Epithelial cell of prostate (primary cell): ENCODE measurements at places on chromosomes 4 and X.

GRCh38 chrX:77658886-77659285, 127.1 kb downstream of the ATRX start:
- no peak for DNase-seq

DNA sequence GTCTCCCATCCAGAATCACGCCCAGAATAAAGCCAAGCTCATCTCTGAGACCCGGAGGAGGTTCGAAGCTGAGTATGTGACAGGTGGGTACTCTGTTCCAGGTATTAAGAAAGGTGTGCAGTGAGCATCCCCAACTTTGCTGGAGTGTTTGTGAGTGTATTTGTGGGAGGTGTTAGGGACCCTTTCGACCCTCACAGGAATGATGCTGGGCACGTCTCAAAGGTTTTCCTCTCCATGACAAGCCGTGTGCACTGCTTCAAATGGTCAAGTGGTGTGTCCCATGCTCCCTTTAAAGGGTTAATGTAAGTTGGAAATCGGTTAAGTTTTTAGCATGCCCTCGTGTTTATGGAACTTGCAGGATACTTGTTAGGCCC, 442 bp downstream of the MOSPD2 start:
- DNase-seq = no peak

- DNase-seq = no peak
Observed at GRCh38 chrX:128685387-128685786, 633.2 kb upstream of the ACTRT1 start.

GRCh38 chrX:37380924-37381323, 31.8 kb downstream of the PRRG1 start:
- peak; percentile 26 for DNase-seq

DNA sequence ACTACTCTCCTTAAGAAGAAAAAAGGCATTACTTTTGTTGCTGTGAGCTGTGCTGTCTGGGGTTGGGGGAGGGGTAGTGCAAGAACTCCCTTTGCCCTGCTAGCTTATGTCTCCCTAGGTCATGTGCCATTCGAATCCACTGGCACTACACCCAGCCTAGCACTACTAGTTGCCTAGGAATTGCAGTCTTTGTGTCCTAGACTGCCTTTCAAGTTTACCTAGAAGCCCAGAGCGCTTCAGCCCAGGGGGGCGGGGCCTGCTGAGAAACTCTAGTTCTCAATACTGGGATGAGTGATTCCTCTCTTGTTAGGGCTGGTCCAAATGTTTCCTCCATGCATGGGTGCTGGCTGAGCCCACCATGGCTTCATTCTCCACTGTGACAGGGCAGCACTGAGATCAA, 1011.5 kb downstream of the PCDH19 start:
- DNase-seq = no peak

GRCh38 chrX:123361371-123361770, 177.3 kb downstream of the GRIA3 start:
- DNase-seq = no peak

- no peak for DNase-seq
Observed at GRCh38 chr4:183394166-183394951, 50.1 kb upstream of the CDKN2AIP start.

GRCh38 chr4:85246055-85246454, 228.9 kb upstream of the ARHGAP24 start:
- DNase-seq = no peak

GRCh38 chr4:26085551-26085950, 171.5 kb downstream of the SMIM20 start:
- no peak for DNase-seq

- no peak for DNase-seq
Observed at GRCh38 chrX:1072637-1073377, 139.6 kb downstream of the CRLF2 start.

- DNase-seq = no peak
Observed at GRCh38 chr4:173248690-173249089, 80.1 kb downstream of the GALNT7 start.

DNA sequence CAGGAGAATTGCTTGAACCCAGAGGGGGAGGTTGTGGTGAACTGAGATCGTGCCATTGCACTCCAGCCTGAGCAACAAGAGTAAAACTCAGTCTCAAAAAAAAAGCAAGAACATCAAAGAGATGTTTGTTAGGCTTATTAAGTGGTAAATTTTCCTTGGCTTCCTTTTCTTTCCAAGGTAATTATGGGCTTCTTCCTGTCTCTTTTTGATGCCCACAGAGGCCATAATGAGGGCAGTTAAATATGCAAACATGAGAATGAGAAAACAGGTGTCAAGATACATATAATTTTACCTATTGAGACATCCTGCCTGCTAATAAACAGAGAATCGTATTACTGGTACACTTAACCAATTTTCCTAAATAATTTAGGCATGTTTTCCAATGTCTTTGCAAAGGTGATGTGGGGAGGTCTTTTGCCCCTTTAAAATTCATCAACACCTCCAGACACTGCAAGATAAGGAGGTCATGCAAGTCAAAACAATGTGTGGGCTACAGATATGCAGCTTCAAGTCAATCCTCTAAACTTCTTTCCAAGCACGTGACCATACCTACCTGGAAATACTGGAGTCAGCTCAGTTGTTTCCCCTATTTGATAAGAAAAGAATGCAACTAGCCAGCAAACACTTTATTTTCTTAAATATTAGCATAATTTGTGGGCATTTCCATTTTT, 2.7 kb downstream of the SLC39A8 start:
- no peak for DNase-seq

DNA sequence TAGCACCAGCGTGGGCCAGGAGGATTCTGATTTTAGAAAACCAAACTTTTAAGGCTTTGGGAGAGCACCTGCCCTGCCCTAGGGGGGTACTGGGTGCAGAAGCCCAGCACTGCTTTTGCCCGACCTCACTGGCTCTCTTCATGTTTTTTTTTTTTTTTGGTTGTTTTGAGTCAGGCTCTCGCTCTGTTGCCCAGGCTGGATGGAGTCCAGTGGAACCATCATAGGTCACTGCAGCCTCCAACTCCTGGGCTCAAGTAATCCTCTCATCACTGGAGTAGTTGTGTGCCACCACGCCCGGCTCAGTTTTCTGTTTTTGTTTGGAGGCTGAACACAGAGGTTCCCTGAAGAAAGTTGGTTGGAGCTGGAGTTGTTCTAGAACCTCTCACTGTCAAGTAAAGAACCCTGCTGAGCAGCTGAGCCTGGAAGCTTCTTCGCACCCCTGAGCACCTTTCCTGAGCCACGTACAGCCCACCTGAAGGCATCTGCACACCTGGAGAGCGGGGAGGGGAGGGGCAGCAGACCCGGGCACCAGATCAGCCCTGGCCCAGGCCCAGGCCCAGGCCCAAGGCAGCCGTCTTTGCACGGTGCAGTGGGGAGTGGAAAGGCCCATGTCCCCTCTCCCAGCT, 49.5 kb downstream of the SHROOM2 start:
- no peak for DNase-seq

GRCh38 chr4:80107374-80107773, 34.3 kb upstream of the ANTXR2 start:
- no peak for DNase-seq

- no peak for DNase-seq
Observed at GRCh38 chr4:28177641-28178040, 1317.0 kb downstream of the STIM2 start.

GRCh38 chr4:38132843-38133662, 172.9 kb downstream of the PTTG2 start:
- DNase-seq = no peak

GRCh38 chrX:389021-389441, 2.3 kb upstream of the PPP2R3B start:
- no peak for DNase-seq

DNA sequence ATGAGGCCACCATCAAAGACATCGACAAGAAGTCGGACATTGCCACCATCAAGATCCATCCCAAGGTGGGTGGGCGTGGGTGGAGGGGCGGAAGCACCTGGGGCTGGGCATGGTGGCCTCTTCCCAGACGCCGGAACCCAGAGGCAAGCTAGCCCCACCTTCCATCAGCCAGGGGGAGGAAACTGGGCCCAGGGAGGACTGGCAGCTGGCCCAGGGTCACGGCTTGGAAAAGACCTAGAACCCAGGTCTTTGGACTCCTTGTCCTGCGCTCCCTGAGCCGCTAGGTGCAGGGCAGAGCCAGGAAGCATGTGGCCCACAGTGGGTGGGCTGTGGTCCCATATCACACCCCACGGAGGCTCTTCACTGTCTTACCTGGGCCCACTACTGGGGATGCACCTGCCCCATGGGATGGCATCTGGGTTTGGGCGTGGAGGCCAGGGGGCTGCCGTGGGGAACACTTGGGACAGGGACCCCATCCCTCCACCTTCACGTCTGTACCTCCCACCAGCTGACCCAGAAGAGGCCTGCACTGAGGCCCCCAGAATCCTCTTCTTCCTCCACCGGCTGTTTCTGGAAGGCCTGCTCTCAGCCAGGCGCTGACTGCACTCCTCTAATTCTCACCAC, 17.3 kb downstream of the HTRA3 start:
- DNase-seq = no peak

- DNase-seq = no peak
Observed at GRCh38 chr4:111031001-111031579, 408.2 kb upstream of the PITX2 start.

GRCh38 chr4:76457885-76458284, 22.9 kb downstream of the SHROOM3 start:
- DNase-seq = no peak

GRCh38 chrX:40003071-40003427, 94.7 kb downstream of the BCOR start:
- no peak for DNase-seq

- DNase-seq = no peak
Observed at GRCh38 chr4:128009428-128009827, 44.2 kb downstream of the ABHD18 start.

DNA sequence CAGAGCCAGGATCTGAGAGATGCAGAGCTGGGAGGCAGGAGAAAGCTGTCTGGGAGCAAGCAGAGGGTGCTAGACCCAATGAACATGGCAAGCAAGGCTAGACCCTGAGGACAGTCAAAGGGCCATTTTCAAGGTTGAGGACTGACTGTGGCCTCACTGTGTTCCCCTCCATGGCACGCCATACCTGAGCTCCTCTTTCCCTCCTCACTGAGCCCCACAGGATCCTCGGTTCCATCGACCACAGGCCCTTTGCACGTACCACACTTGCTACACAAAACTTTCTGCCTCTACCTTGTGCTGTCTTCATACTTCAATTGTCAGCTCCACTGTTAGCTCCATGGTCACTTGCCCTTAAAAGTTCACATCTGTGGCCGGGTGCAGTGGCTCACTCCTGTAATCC, 45.5 kb upstream of the CD99 start:
- DNase-seq = no peak

DNA sequence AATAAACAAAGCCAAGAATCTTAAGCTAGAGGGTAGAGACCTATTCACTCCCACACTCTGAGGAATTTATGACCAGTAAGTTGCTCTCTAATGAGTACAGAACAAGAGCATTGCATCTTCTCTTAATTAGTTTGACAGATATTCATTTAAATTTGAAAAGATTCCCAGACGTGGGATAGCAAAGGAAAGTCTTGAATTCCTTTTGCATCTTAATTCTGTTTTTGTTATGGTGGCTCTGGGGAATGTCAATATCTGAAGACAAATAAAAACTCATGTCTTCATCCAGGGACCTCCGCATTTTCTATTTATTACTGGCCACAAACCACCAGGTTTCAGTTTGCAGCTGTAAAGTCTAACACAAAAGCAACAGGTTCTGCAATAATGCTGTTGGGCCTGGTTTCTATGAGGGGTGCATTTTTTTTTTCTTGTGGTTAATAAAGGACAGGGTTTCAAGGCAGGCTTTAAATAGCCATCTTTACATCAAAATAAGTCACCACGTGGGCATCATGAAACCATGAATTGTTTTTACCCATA, 172.3 kb downstream of the SHROOM3 start:
- DNase-seq = no peak

GRCh38 chr4:142516686-142517526, 329.2 kb downstream of the INPP4B start:
- no peak for DNase-seq

- DNase-seq = no peak
Observed at GRCh38 chrX:40313269-40313668, 215.5 kb upstream of the BCOR start.

- DNase-seq = no peak
Observed at GRCh38 chr4:159296061-159296460, 193.2 kb downstream of the RAPGEF2 start.

- no peak for DNase-seq
Observed at GRCh38 chr4:122715221-122715620, 17.3 kb upstream of the BBS12 start.

GRCh38 chrX:45518552-45518951, 317.9 kb upstream of the DIPK2B start:
- no peak for DNase-seq

GRCh38 chr4:148170408-148171365, 271.5 kb downstream of the NR3C2 start:
- DNase-seq = peak; percentile 68

DNA sequence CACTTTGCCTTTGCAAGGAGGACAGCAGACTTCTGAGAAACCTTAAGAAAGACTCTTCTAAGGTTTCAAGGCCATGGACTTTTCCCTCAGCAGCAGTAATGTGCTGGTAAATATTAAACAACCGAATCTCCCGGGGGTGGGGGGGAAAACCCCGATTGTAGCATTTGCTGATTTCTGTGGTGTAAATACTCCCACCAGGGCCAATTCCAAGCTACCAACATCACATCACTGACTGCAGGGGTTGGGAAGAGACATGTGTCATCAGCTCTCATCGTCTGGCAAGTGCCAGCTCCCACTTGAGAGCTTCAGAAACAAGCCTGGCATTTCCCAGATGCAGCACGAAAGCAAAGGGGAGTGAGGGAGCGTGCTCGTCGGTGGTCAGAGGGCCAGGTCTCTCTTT, 101.2 kb downstream of the BCOR start:
- DNase-seq = no peak

DNA sequence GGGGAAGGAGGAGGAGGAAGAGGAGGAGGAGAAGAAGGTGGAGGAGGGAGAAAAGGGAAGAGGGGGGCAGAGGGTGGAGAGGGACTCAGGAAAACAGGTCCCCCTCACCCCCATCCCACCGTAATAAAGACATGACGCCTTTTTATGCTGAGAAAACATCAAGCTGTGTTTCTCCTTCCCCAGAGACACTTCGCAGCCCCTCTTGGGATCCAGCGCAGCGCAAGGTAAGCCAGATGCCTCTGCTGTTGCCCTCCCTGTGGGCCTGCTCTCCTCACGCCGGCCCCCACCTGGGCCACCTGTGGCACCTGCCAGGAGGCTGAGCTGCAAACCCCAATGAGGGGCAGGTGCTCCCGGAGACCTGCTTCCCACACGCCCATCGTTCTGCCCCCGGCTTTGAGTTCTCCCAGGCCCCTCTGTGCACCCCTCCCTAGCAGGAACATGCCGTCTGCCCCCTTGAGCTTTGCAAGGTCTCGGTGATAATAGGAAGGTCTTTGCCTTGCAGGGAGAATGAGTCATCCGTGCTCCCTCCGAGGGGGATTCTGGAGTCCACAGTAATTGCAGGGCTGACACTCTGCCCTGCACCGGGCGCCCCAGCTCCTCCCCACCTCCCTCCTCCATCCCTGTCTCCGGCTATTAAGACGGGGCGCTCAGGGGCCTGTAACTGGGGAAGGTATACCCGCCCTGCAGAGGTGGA, 45.3 kb upstream of the SHOX start:
- DNase-seq = no peak

DNA sequence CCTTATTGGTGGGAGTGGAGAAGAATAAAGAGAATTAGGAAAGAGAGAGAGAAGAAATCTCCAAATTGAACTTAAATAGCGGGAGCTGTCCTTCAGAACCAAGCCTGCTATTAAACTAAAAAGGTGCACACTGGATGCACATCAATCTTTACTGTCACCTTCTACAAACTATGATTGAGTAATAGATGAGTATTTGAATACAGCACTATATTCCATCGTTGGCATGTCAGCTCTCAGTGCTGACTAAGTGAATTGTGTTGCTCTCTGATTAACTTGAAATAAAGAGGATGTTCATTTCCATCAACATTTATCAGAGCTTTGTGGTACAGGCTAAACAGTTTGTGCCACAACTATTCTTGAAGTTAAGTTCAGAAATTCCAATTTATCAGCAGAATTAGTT, 143.7 kb upstream of the PABPC4L start:
- no peak for DNase-seq
